Fibroblast of lung (primary cell): ENCODE measurements at places on chromosomes 13 and 19. TPM values are rescaled to one million over a fixed set of nuclear protein-coding genes. Genes with fewer than 3 reads are reported as not detected.

SSC5D gene
- total RNA-seq = 19.3 and 19.7 TPM in 2 replicates

F2RL3 gene
- under 0.01 TPM in 1 of 2 replicates, not detected in the other for total RNA-seq

TNFSF9 gene
- total RNA-seq = 0.26 and 0.66 TPM in 2 replicates

ADAMTSL5 gene
- 1.5 and 3.1 TPM in 2 replicates for total RNA-seq

LRG1 gene
- total RNA-seq = not detected in 2 replicates

CBLC gene
- total RNA-seq = under 0.01 and 0.33 TPM in 2 replicates

LHB gene
- not detected in 2 replicates for total RNA-seq

DNA sequence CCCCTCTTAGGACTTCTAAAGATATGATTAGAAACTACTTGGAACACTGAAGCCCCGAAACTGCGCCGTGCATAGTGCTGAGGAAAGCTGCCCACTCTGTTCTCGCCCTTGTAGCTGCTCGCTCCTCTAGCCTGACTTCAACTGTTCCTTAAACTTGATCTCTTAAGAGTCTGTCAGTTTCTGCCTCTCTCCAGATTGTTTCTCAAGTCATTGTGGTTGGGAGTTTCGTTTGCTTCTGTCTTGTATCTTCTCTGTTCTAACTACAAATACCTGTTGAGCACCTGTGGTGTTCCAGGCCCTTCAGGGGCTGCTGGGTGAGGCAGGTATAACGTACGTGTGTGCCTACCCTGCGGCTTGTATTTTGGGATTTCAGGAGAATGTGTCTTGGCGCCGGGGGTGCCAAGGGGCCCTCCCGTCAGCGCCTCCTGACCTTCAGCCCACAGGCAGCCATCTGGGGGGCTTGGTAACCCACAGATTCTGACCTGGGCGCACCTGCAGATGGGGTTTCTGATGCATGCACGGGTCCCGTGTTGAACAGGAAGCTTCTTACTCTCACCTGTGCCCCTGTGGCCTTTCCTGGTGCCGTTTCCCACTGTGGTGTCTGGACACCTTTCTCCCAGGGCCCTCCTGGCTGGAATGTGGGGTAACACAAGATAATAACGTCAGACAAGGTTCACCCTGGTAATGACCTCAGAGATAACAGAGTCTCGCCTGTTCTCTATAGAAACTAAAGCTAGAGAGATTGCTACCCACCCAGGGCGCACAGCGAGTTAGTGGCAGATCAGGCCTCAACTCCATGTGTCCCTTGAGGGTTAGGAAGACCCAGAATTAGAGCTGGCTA, 17.2 kb upstream of the DCUN1D2 start:
- H3K4me3 ChIP-seq = no peak overlapping the region
- H3K36me3 ChIP-seq = peaks cover 34% of the 10 kb centered on the region
- no peak for DNase-seq
- no peaks in the 10 kb centered on the region for H3K4me1 ChIP-seq
- H3K27me3 ChIP-seq = no peaks in the 10 kb centered on the region

- DNase-seq = peak; percentile 5
- peaks cover 12% of the 10 kb centered on the region for H3K4me1 ChIP-seq
- no peak overlapping the region for H3K4me3 ChIP-seq
- no peaks in the 10 kb centered on the region for H3K27me3 ChIP-seq
- peaks cover 1% of the 10 kb centered on the region for H3K36me3 ChIP-seq
- no peak overlapping the region for H3K27ac ChIP-seq
Observed at GRCh38 chr19:47130120-47130588, 481 bp upstream of the SAE1 start.

- H3K27me3 ChIP-seq = no peaks in the 10 kb centered on the region
- no peak overlapping the region for H3K27ac ChIP-seq
- H3K4me3 ChIP-seq = no peak overlapping the region
- DNase-seq = peak; percentile 45
- peaks cover 13% of the 10 kb centered on the region for H3K4me1 ChIP-seq
Observed at GRCh38 chr13:109154146-109154545, 524.7 kb downstream of the MYO16 start.

- no peak overlapping the region for H3K4me3 ChIP-seq
- H3K27me3 ChIP-seq = no peaks in the 10 kb centered on the region
- H3K27ac ChIP-seq = peak overlapping the region; percentile 96
Observed at GRCh38 chr19:4811328-4812131, 20.0 kb downstream of the TICAM1 start.

GRCh38 chr13:33205804-33206221, 79.7 kb downstream of the STARD13 start:
- peak overlapping the region; percentile 71 for H3K27ac ChIP-seq
- H3K4me3 ChIP-seq = no peak overlapping the region
- peaks cover 25% of the 10 kb centered on the region for H3K4me1 ChIP-seq
- H3K36me3 ChIP-seq = no peaks in the 10 kb centered on the region
- H3K27me3 ChIP-seq = no peaks in the 10 kb centered on the region

- no peaks in the 10 kb centered on the region for H3K27me3 ChIP-seq
- no peak overlapping the region for H3K4me3 ChIP-seq
- H3K4me1 ChIP-seq = no peaks in the 10 kb centered on the region
Observed at GRCh38 chr13:73531014-73531413, 472.2 kb downstream of the KLF5 start.

DNA sequence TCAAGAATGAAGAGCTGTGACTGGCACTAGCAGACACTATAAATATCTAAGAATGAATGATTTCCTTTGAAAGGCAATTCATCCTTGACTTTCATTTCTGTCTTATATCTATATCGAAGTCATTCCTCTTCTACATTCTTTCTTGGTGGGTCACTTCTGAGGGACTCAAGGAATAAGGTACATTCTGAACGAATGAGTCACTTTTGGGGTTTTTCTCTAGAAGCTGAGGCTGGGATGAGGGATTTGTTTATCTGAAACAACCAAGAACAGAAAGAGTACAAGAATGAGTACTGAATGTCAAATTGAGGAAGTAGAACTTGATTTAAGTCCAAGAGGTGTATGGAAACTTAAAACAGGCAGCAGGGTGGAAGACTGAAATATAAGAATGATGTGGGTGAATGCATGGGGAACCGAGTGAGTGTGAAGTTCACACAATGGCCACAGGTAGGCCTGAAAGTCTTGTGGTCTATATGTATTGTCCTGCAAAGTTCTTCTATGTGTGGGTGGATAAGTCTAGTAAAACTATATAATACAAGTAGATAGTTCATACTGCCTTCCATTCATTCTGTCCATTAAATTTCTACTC, 343.9 kb downstream of the OXGR1 start:
- H3K4me1 ChIP-seq = no peaks in the 10 kb centered on the region
- H3K36me3 ChIP-seq = no peaks in the 10 kb centered on the region
- H3K27me3 ChIP-seq = no peaks in the 10 kb centered on the region
- no peak overlapping the region for H3K4me3 ChIP-seq

DNA sequence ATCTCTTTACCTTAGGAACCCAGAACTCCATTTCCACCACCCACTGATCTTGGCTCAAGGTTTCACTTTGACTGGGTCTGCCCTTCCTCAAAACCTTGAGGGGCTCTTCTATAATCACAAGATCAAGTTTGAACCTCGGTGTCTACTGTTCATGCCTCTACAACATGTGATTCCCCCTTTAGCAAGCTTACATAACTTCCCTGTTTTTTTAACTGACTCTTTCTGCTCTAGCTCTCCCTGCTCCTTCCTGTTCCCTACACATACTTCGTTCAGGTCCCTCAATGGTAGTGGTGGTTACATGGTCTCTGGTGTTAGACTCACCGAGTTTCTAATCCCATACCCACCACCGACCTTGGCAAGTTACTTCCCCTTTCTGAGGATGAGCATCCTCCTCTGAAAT, 26.7 kb downstream of the CEACAM8 start:
- no peak overlapping the region for H3K4me3 ChIP-seq
- peaks cover 3% of the 10 kb centered on the region for H3K27me3 ChIP-seq
- H3K4me1 ChIP-seq = no peaks in the 10 kb centered on the region
- no peak for DNase-seq
- H3K27ac ChIP-seq = no peak overlapping the region

DNA sequence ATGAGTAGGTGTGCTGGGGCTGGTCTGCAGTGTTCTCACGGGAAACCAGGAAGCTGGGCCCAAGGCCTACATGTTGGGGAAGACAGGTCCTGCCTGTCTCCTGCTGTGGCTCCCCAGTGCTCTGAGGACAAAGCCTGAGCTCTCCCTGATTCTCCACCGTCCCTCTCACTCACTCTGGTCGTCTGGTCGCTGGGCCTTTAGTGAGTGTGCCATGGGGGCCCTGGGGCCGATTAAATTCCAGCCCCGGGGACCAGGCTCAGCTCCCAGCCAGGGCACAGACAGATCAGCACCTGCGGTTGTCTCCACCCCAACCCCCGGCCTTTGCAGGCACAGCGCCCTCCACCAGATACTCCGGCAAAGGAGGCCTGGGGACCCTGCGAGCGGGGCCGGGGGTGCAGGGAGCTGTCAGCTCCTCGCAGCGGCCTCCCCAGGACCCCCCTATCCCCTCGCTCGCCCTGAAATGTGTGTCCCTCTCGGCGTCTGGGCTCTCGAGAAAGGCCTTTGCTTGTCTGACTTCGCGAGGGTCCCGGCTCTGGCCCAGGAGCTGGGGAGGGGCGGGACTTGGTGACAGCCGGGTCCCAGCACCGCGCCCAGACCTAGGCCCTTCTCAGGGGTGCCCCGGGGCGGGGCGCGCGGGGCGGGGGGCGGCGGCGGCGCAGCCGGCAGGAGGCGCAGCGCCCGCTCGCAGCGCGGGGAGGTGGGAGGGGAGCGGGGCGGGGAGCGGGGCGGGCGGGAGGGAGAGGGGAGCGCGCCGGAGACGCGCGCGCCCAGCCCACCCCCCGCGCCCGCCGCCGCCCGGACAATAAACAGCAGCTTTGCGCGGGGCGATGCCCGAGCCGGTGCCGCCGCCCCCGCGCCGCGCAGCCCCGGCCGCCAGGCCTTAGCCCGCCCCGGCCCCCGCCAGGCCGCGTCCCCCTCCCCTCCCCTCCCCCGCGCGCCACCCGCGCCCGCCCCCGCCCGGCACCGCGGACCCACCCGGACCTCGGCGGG, at the start of gene PALM:
PALM (plus strand) TSS at position 782 of the 990 bp plus-strand sequence. CDS start 212 bp downstream, outside the sequence.
- peaks cover 19% of the 10 kb centered on the region for H3K27me3 ChIP-seq
- DNase-seq = no peak
- no peaks in the 10 kb centered on the region for H3K36me3 ChIP-seq
- H3K4me1 ChIP-seq = peaks cover 4% of the 10 kb centered on the region
- no peak within 1 kb of the TSS for H3K27ac ChIP-seq

GRCh38 chr13:93547886-93548285, 321.3 kb downstream of the GPC6 start:
- no peak overlapping the region for H3K27ac ChIP-seq
- no peaks in the 10 kb centered on the region for H3K27me3 ChIP-seq
- H3K4me1 ChIP-seq = no peaks in the 10 kb centered on the region
- DNase-seq = peak; percentile 51
- no peak overlapping the region for H3K4me3 ChIP-seq

DNA sequence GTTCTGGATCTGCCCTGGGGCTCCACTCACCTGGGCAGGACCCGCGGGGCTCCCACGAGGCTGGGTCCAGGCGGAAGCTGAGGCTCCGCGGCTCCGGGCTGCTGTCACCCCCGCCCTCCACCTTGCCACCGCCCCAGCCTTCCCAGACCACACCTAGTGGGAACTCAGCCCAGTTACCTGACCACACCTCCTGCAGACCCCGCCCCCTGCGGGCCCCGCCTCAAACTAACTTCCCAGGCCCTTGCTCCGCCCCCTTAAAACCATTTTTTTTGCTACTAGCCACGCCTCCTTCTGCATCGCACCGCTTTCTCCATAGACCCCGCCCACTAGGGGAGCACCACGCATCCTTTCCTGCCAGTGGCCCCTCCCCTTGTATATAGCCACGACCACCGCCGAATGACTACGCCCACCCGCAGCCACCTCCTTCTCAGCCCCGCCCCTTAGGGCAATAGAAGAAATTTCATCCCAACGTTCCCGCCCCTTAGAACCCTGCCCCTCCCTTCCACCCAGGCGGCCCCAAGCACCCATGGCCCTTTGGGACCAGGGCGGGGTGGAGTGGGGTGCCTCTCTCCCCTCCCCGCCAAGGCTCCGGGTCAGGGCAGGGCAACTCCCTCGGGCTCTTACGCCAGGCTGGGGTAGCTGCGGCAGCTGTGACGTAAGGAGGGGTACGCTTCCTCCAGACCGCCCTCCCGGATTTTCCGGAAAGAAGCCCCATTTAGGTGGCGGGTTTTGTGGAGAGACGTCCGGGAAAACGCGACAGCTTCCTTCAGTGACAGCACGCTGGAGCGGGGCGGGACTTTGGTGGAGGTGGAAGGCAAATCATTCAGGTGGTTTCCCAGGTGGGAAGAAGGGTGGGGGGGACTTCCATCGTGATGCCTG, at the start of gene SH2D3A:
SH2D3A (minus strand) TSS at position 79 of the 879 bp plus-strand sequence. CDS start 3,687 bp downstream, outside the sequence.
- H3K27me3 ChIP-seq = no peaks in the 10 kb centered on the region
- H3K4me1 ChIP-seq = no peaks in the 10 kb centered on the region
- H3K36me3 ChIP-seq = no peaks in the 10 kb centered on the region

- H3K4me3 ChIP-seq = no peak overlapping the region
- H3K4me1 ChIP-seq = no peaks in the 10 kb centered on the region
- no peaks in the 10 kb centered on the region for H3K36me3 ChIP-seq
- no peaks in the 10 kb centered on the region for H3K27me3 ChIP-seq
Observed at GRCh38 chr19:32709032-32709431, 10.5 kb upstream of the TDRD12 start.

DNA sequence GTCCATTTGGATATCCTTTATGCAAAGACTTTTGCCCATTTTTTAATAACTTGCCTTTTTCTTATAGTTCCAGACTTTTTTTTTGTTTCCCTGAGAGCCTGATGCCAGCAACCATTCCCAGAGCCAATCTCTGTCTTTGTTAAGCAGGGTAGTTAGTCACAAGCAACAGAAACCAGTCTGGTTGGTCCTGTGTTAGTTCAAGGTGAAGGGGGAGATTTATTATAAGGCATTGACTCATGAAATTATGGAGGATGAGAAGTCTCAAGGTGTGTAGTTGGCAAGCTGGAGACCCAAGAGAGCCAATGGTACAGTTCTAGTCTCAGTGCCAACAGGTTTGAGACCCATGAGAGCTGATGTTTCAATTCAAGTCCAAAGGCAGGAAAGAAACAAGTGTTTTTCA, 33.0 kb downstream of the GPR12 start:
- H3K27ac ChIP-seq = no peak overlapping the region
- no peaks in the 10 kb centered on the region for H3K36me3 ChIP-seq
- H3K4me1 ChIP-seq = no peaks in the 10 kb centered on the region
- DNase-seq = no peak
- H3K4me3 ChIP-seq = no peak overlapping the region
- no peaks in the 10 kb centered on the region for H3K27me3 ChIP-seq

DNA sequence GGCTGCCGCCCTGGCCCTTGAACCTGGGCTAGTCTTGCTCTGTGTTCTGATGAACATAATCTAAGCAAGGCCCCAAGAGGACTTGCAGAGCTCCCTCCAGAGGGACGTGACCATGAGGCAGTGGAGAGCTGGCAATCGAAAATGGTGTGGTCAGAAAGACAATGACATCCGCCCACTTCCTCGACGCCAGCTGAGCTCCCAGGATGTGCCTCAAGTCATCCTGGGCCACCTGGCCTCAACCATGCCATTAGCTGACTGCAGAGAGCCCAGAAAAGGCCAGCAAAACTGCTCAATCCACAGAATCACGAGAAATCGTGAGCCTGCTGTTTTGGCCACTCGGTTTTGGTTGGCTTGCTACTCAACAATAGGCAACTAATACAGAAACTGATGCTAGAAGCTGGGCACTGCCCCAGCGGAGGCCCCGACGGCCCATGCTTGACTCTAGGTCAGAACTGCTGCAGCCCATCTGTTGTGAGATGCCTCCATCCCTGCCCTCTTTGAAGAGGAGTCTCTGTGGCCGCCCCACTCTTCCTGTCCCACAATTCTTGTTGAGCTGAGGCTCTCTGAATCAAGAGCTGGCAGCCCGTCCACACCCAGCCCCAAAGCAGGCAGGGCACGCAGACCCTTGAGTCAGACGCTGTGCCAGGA, 53.3 kb downstream of the STK24 start:
- DNase-seq = no peak
- no peaks in the 10 kb centered on the region for H3K27me3 ChIP-seq
- no peak overlapping the region for H3K27ac ChIP-seq
- no peaks in the 10 kb centered on the region for H3K36me3 ChIP-seq
- H3K4me3 ChIP-seq = no peak overlapping the region

GRCh38 chr13:51453959-51454703, 1.3 kb upstream of the INTS6 start:
- DNase-seq = no peak
- H3K27ac ChIP-seq = peak overlapping the region; percentile 93
- H3K4me3 ChIP-seq = peak overlapping the region; percentile 94
- H3K36me3 ChIP-seq = peaks cover 5% of the 10 kb centered on the region
- no peaks in the 10 kb centered on the region for H3K27me3 ChIP-seq
- H3K4me1 ChIP-seq = peaks cover 13% of the 10 kb centered on the region
